Activated CD4-positive, alpha-beta T cell treated with anti-CD3 and anti-CD28 coated beads, Interleukin-2, amount 50 U/mL, for 48 hours (primary cell): ENCODE measurements at places on chromosomes 11 and 22.
A peak's percentile ranks its signal among the peaks of the same experiment; 100 is the strongest.

- DNase-seq: no peak
These were observed 155.3 kb upstream of the RASSF10 start for GRCh38 chr11:12853652-12854296.

- no peak for DNase-seq
These were observed 341.6 kb downstream of the CTTN start for GRCh38 chr11:70739811-70740487.

DNA sequence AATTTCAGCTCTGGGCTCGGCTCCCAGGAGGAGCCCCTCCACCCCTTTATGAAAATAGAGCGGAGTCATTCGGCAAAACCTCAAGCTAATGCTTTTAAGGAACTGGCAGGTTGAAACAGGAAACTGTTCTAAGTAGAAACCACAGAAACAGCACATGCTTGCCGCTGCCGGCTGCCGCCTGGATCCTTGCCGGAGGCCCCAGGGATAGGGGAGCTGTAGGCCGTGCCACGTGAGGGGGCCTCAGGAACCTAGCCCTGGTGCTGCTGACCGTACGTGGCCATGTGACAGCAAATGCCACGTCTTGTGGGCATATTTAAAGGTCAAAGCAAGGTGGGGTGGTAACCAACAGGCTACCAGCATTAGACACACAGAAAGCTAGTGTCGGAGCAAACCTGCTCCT is 77.9 kb upstream of the TIMP3 start:
- DNase-seq: peak; percentile 37

GRCh38 chr11:83827520-83827919 is 541.4 kb upstream of the CCDC90B start:
- DNase-seq: no peak

GRCh38 chr11:41099654-41100053 is 359.8 kb downstream of the LRRC4C start:
- no peak for DNase-seq

DNA sequence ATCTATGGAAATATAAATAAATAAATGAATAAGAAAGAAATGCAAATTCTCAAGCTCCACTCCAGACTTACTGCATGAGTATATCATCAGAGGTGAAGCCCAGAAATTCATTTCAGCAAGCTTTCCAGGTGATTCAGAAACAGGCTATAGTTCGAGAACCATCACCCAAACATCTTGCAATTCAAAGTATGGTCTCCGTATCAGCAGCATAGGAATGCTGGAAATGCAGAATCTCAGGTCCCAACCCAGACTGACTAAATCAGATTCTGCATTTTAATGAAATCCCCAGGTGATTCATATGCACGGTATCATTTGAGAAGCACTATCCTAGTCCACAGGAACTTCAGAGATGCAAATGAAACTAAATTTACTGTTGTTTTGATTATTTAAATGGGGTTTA is 95.3 kb downstream of the SERGEF start:
- DNase-seq: no peak

DNA sequence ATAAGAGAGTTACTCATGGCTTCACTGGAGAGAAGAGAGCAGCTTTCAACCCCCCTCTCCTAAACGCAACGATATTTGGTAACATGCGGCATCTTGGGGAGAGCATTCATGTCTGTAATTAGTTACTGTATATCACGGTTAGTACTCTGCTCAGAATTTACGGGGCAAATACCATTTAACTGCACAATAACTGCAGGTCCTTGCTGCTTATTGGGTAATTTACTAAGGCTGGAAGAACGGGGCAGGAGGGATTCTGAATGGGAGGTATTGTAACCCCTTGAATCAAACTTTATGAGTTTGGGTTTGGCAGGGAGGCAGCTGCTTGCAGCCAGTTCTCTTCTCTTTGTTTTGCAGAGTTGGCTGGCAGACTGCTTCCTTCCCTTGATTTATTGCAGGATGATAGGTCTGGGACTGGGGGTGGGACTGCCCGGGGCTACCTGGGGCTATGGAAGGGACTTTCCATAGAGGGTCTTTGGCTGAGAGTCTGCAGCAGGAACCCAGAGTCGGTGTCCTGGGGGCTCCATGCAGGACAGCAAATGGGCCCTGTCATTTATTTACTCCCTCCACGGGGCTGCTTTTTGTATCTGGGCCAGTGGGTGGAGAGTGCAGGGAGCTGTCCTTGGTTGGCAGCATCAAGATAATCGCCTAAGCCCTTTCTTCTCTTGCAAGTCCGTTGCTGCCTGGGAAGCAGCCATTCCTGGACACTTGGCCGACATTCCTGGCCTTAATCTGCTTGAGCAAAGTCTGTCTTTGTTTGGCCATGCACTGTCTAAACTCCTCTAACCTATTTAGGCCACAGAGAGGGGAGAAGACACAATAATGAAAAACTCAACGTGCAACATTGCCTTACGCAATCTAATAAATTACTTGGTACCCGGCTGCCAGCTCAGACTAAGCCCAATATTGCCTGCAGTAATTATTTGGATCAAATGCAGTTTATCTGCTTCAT is 188.9 kb downstream of the ST3GAL4 start:
- no peak for DNase-seq

DNA sequence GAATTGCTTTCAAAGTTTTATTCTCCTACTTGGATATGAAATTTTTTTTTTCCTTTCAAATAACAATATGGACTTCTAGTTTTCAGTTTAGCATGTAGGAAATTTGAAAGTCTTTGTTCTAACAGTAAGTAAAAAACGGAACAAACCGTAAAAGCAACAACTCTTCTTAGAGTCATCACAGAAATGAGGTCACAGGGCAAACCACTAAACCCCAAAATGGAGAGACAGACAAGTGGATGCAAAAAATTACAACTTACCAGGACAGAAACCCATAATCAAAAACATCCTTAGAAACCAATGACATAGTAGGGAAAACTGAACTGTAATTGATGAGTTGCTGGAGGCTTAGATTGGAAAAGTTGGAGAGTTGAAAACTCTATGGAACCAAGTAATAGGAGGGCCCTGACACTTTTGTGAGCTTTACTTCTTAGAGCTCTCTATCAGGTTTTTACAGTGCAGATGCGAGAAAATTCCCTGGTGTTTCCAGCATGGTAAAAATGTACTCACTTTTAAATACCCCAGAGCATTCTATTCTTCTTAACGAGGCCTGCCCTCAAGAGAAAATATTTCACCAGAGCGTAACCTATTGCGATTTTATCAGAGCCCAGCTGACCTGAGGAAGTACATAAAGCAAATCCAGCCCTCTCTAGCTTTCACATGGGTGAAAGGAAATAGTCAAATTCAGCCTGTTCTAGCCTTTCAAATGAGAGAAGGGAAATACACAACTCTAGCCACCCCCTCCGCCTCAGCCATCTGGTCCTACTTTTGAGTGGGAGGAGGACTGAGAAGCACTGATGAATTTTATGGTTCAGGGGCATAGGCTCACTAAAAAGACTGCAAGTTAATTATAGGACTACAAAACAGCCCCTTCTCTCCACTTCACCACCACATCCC is 39.1 kb downstream of the CASP12 start:
- DNase-seq: no peak

DNA sequence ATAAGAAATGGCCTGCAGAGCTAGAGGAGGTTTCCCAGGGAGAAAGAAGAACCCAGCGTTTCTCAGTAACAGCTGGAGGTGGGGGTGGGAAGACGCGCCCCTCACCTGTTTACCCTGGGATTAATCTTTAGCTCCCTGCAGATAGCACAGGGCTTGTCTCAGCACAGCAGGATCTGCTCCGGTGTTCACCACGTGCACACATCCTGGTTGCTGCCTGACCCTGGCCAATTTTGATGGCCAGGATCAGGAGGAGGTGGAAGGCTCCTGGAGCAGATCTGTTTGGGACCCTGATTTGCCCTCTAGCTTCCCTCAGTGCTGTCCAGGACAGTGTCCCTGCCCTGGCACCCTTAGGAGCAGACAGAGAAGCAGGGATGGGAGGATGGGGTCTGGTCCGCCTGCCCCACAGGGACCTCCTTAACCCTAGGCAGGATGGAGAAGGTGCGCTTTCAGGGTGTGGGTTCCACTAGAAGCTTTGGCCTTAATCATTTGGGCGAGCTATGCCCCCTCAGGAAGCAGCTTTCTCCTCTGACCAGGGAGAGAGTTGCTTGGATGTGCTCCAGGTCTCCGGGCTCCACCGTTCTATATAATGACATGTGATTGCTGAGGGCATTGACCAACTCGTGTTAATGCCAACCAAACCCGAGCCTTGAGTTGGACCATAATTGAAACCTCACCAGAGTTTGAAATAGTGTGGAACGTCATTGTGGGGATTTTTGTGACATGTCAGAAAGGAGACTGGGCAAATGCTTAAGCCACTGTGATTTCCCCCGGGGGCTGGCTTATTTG is 19.3 kb downstream of the UPB1 start:
- DNase-seq: no peak

DNA sequence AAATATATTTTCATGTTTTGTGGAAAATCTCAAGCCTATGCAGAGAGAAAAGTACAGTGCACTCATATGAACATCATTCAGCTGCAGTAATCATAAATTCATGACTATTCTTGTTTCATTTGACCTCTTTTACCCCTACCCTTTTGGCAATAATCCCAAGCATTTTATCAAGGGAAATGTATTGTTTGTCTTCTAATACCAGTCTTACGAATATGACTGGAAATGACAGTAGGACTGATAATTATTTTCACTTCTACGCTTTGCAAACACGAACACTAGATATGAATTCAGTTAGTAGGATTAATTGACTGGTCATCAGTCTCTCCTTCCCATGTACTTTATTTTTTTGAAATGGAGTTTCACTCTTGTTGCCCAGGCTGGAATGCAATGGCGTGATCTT is 90.3 kb downstream of the MTMR3 start:
- DNase-seq: no peak

- no peak for DNase-seq
These were observed 79.7 kb downstream of the FAM168A start for GRCh38 chr11:73518195-73518594.

GRCh38 chr22:36211237-36211861 is 9.7 kb upstream of the APOL4 start:
- DNase-seq: no peak

GRCh38 chr11:60183591-60184205 is 815 bp upstream of the MS4A6A start:
- DNase-seq: no peak

DNA sequence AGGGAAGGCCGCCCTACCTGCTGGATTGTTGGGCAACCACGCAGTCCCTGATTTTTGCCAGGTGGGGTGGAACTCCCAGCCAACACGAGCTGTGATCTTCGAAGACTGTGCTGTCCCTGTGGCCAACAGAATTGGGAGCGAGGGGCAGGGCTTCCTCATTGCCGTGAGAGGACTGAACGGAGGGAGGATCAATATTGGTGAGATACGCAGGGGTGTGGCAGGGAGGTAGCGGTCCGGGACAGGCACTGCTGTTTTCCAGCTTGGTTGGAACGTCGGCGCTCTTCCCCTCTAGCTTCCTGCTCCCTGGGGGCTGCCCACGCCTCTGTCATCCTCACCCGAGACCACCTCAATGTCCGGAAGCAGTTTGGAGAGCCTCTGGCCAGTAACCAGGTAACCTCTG is 7.6 kb downstream of the ACAD8 start:
- DNase-seq: no peak

DNA sequence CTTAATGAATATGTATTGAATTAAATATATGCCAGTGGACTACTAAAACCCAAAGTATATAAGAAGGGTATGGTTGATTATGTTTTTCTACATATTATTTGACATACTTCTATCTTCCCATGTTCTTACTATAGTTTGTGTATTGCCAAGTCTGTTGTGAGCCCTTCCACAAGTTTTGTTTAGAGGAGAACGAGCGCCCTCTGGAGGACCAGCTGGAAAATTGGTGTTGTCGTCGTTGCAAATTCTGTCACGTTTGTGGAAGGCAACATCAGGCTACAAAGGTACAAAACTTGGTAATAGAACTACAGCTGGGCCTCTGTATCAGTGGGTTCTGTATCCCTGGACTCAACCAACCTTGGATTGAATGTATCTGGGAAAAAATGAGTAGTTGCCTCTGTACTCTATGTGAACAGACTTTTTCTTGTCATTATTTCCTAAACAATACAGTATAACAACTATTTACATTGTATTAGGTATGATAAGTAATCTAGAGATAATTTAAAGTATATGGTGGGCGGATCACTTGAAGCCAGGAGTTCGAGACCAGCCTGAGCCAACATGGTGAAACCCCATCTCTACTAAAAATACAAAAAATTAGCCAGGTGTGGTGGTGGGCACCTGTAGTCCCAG is 38.7 kb upstream of the TTC36 start:
- DNase-seq: peak; percentile 79
